ENCODE measurements at places on chromosomes 12 and 14.

GRCh38 chr14:94343238-94344005 lies 20.3 kb upstream of the SERPINA6 start:
- no peak for DNase-seq

GRCh38 chr12:26179826-26180225 lies 15.5 kb upstream of the SSPN start:
- no peak for DNase-seq

GRCh38 chr12:114395233-114395632 lies 10.7 kb downstream of the TBX5 start:
- no peak for DNase-seq

- DNase-seq = no peak
Measured at GRCh38 chr12:99767809-99768208, 120.3 kb downstream of the GARIN6 start.
